ENCODE measurements at places on chromosomes 2 and 18.
A peak's percentile ranks its signal among the peaks of the same experiment; 100 is the strongest.

- no peak for DNase-seq
These were observed 31.4 kb upstream of the PHLPP1 start for GRCh38 chr18:62683935-62684334.

GRCh38 chr2:56217106-56217505 lies 33.3 kb downstream of the CCDC85A start:
- no peak for DNase-seq

GRCh38 chr2:10161206-10161931 lies 38.8 kb downstream of the RRM2 start:
- no peak for DNase-seq

DNA sequence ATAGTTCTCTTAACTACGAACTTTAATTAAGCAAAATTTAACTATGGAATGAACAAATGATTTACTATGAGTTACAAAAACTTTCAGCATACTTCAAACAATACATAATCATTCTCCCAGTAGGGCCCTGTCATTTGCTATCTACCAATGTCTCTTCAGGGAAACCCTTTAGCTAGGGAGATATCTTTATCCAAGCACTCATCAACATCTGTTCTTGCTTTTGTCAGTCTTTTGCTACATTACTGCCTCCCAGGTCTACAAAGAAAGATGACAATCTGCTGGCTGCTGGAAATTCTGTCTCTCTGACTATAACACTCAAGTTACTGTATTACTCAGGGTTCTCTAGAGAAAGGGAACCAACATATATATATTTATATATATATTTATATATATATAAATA lies 1626.3 kb upstream of the CELF4 start:
- DNase-seq = no peak

DNA sequence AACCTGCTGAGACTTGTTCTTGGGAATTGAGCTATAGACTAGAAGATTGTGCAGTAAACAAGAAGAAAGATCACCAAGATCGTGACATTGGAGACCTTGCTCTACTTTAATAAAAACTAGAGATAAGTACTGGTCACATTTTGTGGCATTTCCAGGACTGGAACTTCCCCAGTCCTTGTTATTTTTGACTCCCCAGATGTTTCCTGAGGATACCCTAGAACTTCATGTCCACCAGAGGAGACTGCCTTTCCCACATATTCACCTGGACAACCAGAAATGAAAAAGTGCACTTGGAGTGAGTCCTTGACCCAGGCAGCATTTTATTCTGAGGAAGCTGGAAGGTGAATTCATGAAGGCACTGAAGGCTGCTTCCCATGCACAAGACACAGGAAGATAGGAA lies 5.7 kb downstream of the CD207 start:
- no peak for DNase-seq

GRCh38 chr2:66573416-66573815 lies 138.5 kb downstream of the MEIS1 start:
- no peak for DNase-seq

- no peak for DNase-seq
These were observed 160.9 kb downstream of the CLIP4 start for GRCh38 chr2:29276151-29276550.

DNA sequence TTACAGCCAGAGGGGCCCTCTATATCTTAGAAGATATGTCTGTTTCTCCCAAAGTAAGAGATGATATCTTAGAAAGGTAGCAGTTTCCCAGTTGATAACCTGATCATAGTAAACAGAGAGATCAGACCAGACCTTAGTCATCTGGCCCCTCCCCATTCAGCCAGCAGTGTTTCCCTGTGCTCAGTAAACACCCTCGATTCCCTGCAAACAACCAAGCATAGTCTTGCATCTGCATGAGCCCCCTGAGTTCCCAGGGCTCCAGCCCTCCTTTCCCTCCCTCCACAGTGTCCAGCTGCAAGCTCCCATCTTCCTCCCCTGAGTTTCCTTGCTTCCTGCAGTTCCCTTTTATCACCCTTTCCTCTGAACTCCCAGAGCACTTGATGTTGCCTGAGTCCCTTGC lies 20.3 kb downstream of the NRP2 start:
- no peak for DNase-seq

- no peak for DNase-seq
These were observed 59.9 kb downstream of the SH3RF3 start for GRCh38 chr2:109188898-109189297.

DNA sequence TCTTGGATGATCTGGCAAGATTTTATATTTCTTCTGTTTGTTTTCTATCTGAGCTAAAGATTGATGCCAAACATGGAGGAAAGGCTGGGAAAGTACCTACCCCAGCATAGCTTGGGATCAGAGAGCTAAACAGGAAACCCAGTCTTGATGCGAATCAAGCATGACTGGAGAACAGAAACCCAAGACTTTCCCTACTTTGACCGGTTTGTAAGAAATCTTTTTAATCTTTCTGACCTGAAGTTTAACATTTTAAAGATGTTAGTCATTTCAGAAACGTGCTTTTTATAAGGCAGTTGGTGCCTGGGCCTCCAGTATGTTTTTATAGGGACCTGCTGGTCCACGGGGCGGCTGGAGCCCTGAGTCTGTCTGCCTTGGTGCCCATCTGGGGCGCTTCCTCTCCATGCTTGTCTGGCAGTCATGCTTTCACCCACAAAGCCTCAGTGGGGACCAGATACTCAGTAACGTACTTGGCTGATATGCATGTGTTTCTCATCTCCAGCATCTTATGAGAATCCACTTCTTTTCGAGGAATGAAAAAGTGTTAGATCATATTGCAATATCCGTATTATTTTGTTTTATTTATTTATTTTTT lies 266.5 kb downstream of the PTGR3 start:
- DNase-seq = no peak

- DNase-seq = no peak
These were observed 16.5 kb upstream of the ACSL3 start for GRCh38 chr2:222844323-222844722.

- DNase-seq = no peak
These were observed 832.8 kb upstream of the ID2 start for GRCh38 chr2:7849027-7849426.

GRCh38 chr2:135785032-135785431 lies 43.4 kb downstream of the UBXN4 start:
- no peak for DNase-seq

DNA sequence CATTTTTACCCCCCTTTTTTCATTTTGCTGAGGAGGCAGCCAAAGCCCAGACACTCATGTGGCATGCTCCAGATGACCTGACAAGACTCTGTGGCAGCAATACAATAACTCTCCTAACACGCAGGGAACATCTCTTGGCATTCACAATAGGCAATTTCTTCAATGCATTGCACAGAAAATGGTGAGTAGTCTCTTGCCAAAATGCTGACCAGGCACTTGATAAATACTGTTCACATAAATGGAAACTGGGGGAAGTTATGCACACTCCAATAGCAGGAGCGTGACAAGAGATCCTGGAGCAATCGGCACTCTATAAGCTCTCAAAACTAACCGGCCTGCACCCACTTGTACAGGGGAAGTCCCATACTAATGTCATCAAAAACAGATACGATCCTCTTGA lies 66.3 kb downstream of the NBAS start:
- DNase-seq = no peak

- no peak for DNase-seq
These were observed 852.0 kb upstream of the FSHR start for GRCh38 chr2:50006327-50006726.

- DNase-seq = no peak
These were observed 970.4 kb downstream of the EPHA4 start for GRCh38 chr2:220601674-220602073.

DNA sequence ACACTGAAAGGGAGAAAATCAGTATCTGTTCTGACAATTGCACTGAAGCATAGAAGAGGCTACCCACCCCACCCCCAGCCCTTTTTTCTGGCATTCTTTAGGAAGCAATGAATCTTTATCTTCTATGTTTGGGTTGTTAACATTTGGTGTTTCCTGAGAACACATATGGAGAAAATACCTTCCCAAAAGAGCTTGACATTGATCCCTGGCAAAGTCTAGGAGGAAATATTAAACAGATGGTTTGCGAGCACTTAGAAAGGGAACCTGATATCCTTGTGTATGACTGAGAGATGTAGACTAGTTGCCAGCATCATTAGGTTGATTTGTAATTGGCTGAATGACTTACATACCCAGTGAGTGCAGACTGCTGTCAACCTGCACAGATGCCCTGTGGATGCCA lies 42.9 kb downstream of the DOK1 start:
- DNase-seq = peak; percentile 54

DNA sequence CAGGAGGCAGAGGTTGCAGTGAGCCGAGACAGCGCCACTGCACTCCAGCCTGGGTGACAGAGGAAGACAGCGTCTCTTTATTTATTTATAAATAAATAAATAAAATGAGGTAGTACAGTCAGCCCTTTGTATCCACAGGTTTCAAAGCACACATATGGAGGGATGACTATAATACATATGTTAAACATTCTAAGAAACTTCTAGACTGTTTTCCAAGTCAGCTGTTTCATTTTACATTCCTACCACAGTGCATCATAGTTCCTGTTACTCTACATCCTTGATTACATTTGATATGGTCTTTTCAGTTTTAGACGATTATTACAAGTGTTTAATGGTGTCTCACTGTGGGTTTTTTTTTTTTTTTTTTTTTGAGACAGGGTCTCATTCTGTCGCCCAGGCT lies 157.6 kb downstream of the ATAD2B start:
- no peak for DNase-seq

- DNase-seq = no peak
These were observed 23.4 kb upstream of the TANK start for GRCh38 chr2:161136696-161137324.

DNA sequence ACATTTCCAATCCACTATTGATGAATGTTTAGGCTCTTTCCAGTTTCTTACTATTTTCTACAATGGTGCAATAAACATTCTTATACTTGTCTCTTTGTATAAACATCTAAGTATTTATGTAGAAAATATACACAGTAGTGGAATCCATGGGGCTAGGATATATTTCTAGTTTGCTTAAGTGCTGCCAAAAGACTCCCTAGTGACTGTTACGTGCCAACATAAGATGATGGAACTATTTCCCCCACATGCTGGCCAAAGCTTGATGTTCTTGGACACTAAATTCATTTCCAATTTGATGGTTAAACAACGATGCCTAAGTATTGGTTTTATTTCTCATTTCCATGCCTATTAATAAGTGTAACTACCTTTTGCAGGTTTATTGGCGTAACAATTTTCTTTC lies 378.4 kb upstream of the HNRNPA3 start:
- no peak for DNase-seq

DNA sequence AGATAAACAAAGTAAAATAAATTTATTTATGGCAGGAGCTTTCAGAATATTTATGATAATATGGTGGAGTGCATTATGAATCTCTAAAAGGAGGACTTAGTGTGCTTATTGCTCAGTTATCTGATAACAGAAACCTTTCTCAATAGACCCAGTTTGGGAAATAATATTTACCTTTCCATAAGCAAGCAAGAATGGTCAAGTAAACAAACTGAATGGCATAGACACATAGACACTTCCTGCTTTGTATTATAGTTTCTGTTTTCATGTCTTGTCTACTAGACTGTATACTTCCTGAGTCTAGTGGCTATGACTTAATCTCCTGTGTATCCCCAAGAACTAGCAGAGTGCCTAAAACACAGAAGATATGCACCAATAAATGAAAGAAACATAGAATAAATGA lies 87.8 kb downstream of the UPP2 start:
- DNase-seq = no peak

- peak; percentile 48 for DNase-seq
These were observed 63.2 kb downstream of the SCG2 start for GRCh38 chr2:223538920-223539440.

DNA sequence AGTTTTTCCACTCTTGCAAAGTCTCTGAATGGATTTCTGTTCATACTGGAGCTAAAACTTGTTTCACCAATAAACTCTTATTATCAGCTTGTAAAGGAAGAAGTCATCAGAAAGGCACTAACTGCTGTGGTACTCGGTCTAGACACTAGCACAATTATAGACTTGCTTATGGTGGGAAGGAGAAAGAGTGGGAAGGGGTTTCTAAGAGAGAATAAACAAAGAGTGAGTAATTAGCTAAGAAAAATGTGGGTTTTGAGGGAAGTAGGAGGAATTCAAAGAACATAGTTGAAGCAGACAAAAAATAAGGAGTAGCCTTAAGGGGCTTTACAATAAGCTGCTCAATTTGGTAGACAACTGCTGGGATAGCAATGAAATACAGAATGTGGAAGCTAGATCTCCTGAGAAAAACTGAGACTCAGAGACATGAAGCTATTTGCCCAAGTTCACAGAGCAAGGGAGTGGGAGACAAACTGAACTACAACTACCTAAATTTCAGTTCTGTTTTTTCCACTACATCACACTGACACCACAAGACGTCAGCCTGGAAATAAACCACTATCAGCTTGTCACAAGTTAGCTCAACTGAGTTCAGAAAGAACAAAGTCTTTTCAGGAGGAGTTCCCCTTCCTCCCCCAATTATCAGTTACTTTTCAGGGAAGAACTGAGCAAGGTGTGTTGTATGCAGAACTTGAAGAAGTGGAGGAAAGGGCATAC lies 59.7 kb downstream of the MAP4K3 start:
- no peak for DNase-seq

- no peak for DNase-seq
These were observed 225.1 kb downstream of the ZBTB7C start for GRCh38 chr18:48184118-48184517.

Data from NCI-H1436 (cell line).